Hepatocyte (in vitro differentiated cells): ENCODE measurements at places on chromosomes 11 and 22. TPM values are rescaled to one million over a fixed set of nuclear protein-coding genes. Genes with fewer than 3 reads are reported as not detected.

- no peak overlapping the region for H3K4me3 ChIP-seq
- H3K4me1 ChIP-seq = peaks cover 4% of the 10 kb centered on the region
- no peak for DNase-seq
- H3K27ac ChIP-seq = peak overlapping the region; percentile 8
- no peaks in the 10 kb centered on the region for H3K36me3 ChIP-seq
Measured at GRCh38 chr11:70135142-70135541, 57.0 kb downstream of the ANO1 start.

- no peak for DNase-seq
- H3K4me3 ChIP-seq = no peak overlapping the region
- H3K4me1 ChIP-seq = peaks cover 20% of the 10 kb centered on the region
- H3K27me3 ChIP-seq = no peaks in the 10 kb centered on the region
- no peaks in the 10 kb centered on the region for H3K36me3 ChIP-seq
- H3K27ac ChIP-seq = peak overlapping the region; percentile 78
Measured at GRCh38 chr11:19577391-19577975, 135.2 kb upstream of the NAV2 start.

OSBP2 gene
- 18.8 and 23.0 TPM in 2 replicates for total RNA-seq

DNA sequence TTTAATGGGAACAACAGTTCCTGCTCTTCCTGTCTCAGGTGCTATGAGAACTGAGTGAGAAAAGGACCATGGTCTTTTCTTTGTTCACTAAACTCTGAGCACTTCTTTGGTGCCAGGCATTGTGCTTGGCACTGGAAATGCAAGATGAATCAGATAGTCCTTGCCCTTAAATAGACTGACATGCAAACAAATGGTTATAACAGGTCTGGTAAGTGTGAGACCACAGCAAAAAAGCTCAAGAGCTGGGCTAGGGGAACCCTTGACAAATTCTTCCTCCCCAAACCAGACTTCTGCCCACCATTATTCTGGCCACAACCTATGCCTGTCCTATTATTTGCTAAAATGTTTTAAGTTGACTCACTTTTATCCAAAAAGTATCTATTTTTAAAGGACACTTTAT is 5.1 kb downstream of the SLC43A3 start:
- H3K27me3 ChIP-seq = no peaks in the 10 kb centered on the region
- H3K27ac ChIP-seq = no peak overlapping the region
- no peaks in the 10 kb centered on the region for H3K36me3 ChIP-seq
- no peak for DNase-seq
- H3K4me3 ChIP-seq = no peak overlapping the region

CACNA1I gene
- 0.16 and 0.17 TPM in 2 replicates for total RNA-seq

FOLR1 gene
- 19.9 and 21.6 TPM in 2 replicates for total RNA-seq

SLC22A6 gene
- total RNA-seq = not detected in 2 replicates

DNA sequence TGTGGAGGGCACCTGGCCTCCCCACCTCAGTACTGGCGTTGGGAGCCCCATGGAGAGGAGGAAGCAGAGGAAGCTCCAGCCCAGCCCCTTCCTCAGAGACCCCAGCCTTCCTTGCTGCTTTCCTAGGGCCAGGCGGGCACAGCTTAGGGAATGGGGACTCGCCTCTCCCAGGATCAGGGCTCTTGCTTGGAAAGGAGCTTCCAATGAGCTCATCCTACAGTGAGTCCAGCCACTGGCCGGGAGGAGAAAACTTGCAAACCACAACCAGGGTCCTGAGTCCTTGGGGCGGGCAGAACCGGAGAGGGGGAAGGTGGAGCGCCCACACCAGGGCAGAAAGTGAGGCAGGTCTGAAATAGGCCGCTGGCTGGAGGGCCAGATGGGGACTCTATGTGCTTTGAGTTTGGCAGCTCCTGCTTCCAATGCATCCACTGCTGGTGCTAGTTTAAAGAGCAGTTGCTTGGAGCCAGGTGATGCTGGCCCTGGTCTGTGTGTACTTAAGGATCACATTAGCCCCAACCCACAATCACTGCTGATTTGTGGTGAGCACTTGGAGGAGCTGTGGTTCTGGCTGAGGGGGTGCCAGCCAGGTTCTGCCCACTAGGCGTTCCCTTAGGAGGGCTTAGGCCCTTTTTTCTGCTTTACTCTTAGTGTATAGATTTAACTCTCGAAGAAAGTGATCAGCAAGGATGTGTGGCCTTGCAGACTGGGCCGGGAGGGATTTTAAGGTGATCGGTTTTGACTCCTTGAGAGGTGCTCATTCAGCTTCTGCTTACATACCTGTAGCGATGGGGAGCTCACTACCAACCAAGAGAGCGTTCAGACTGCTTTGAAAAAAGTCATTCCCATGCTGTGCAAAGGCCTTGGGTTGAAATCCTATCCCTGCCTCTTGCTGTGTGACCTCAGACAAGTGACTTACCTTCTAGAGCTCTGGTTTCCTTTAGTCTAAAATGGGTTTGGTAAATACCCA is 81.9 kb downstream of the TP53I11 start:
- DNase-seq = no peak
- no peaks in the 10 kb centered on the region for H3K4me1 ChIP-seq
- H3K27ac ChIP-seq = no peak overlapping the region
- H3K36me3 ChIP-seq = no peaks in the 10 kb centered on the region

DNA sequence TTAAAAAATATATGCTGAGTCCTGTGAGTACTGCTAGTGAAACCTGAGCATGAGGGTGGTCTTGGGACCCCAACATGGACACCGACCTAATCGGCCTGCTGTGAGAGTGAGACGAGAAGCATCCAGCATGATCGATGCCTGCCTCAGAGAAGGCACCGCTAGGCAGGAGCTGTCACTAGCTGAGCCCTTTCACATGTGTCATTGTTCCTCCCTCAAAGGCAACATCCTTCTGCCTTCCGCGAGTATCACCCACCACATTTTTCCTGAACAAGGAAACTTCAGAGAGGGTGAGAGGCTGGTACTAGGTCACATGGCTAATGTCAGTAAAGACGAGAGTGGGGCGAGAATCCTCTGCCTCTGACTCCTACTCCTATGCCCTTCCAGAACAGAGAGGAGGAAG is 35.6 kb downstream of the AP1B1 start:
- H3K4me3 ChIP-seq = no peak overlapping the region
- no peaks in the 10 kb centered on the region for H3K27me3 ChIP-seq
- no peak for DNase-seq

DNA sequence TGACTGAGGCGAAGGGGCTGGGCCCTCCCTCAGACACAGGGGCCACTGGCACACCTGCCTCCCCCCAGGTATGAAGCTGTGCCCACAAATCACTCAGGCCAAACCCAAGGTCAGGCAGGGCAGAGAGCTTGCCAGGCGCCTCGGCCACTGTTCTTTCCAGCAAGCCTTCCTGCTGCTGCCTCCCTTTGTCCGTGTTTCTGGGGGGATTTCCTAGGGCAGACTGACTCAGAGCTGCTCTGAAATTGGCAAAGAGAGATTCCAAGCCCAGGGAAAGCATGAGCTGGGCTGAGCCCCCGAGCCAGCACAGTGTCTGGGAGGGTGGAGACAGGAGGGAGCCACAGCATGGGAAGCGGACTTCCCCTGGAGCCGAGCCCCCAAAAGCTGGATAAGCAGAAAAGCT is 33.2 kb downstream of the PPP2R1B start:
- peak overlapping the region; percentile 96 for H3K27ac ChIP-seq
- DNase-seq = peak; percentile 56
- peaks cover 43% of the 10 kb centered on the region for H3K4me1 ChIP-seq
- H3K4me3 ChIP-seq = no peak overlapping the region
- no peaks in the 10 kb centered on the region for H3K36me3 ChIP-seq

DNA sequence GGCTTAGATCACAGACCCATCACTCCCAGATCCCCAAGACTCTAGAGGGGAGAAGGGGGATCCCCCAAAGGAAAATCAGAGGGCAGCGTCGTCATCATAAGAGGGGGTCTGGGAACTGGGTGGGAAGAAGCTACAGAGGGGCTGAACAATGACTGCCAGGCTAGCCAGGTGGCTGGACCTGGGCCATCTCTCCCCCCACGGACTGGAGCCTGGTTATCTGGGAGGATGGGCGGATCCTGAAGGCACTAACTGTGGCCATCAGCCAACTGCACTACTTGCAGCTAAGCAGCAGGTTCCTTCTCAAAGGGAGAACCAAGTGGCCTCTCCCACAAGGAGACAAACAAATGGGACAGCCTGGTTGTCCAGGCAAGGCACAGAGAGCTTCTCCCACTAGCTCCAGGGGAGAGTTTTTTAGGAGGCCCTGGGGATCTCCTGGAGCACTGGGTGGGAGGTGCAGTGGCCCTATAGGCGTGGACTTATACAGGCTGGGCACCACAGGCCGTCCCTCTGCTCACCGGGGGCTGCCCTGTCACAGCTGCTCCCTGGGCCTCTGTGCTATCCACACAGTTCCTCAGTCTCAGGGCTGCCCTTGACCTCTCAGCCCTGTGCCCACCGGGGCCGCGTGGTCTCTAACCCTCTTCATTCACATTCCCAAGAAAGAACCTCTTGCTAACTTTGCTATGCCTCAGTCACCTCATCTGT is 15.4 kb downstream of the P2RY6 start:
- no peaks in the 10 kb centered on the region for H3K36me3 ChIP-seq
- no peaks in the 10 kb centered on the region for H3K27me3 ChIP-seq
- H3K4me1 ChIP-seq = peaks cover 13% of the 10 kb centered on the region
- no peak overlapping the region for H3K27ac ChIP-seq

DNA sequence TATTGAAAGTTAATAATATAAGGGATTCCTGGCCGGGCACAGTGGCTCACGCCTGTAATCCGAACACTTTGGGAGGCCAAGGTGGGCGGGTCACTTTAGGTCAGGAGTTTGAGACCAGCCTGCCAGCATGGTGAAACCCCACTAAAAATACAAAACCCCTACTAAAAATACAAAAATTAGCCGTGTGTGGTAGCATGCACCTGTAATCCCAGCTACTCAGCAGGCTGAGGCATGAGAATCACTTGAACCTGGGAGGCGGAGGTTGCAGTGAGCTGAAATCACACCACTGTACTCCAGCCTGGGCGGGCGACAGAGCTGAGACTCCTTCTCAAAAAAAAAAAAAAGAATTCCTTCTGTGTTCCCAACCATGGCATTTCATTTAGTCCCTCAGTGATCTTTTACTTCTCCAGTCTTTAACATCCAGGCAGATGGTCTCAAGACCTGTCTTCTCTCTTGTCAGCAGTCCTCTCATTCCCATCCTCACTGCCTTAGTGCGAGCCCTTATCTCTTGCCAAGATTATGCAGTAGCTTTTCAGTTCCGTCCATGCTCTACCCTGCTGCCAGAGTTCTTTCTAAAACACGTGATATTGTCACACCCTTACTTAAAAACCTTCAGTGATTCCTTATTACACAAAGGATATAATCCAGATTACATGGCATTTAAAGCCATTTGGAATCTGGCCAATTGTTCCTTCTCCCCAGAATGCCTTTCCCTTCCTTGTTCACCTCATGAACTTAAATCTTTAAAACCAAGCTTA is 17.9 kb downstream of the RTN3 start:
- DNase-seq = no peak
- no peak overlapping the region for H3K27ac ChIP-seq
- no peaks in the 10 kb centered on the region for H3K27me3 ChIP-seq
- no peaks in the 10 kb centered on the region for H3K36me3 ChIP-seq
- H3K4me3 ChIP-seq = no peak overlapping the region
